ENCODE measurements at places on chromosomes 1 and 21.

GRCh38 chr1:245694753-245695195 is 540.0 kb downstream of the KIF26B start:
- no peak for DNase-seq

DNA sequence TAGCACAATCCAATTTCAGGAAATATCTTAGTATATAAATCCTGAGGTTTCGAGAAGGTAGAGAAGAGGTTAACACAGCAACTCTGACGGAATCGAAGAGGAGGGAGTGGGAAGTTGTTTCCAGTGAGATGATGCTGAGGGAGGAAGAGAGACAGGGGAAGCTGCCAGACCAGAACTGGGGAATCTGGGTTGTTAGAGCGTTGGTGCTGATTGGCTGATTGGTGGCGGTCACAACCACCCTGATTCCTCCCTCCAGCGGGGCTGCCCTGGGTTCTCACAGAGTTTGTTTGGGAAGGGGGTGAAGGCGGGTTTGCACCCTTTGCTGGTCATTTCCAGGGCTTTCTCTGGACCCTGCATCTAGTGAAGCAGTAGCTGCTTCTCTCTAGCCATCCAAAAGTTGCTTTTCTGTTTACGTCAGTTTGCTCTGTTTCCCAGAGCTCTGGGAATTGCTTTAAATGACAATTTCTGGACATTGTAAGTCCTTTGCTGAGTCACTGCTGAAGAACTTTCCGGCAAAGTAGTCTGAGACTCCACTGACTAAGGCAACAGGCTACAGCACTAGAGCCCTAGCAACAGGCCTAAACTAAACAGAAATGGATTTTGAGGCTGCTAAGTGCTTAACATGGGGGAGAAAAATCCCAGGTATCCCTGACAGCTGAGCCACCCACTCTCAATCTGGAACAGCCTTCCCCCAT is 90.1 kb downstream of the TENT5C start:
- no peak for DNase-seq

DNA sequence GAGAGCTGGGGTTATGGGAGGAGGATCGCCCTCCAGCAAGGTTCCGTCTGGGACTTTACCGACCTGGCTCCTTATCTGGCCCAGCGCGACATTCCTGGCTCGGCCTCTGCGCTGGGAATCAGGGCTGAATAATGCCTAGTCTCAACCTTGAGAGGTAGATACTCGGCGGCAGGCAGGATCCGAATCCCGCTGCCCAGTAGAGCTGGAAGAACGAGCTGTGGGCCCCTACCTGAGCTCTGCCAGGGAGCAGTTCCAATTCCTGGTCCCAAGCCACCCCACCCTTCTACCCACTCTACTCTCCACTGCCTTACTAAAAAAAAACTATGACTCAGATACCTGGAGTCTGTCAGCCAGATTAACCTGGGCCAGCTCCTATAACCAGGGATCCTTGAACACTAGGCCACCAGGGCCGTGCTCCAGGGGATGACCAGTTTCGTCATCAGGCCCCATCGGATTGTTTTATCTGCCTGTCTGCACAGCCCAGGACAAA is 53.6 kb downstream of the RHBG start:
- DNase-seq = no peak

DNA sequence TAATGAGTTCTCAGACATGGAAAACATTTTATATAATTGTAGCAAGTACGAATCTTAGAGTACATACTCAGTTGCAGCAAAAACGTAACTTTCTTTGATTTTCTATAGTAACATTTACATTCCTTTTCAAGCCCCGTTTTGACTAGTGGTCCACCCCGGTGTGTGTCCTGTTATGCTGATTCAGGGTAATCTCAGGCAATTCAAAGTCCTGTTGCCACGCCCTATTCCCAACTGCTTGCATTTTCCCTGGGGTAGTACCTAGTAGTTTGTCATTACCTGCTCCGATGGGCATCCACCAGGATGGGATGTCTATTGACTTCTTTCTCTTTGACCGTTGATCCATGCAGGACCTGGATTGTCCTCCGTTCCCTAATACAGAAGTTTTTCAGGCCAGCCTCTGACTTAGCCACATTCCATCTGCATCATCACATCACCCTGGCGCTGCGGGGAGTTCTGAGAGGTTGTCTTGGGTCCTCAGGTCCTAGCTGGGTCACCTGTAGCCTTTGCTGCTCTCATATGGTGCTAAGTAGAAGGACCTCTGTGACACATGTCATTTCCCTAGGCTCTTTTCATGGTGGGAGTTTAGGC is 15.0 kb upstream of the FCAMR start:
- no peak for DNase-seq

GRCh38 chr1:1067860-1068516 is 6.1 kb downstream of the RNF223 start:
- no peak for DNase-seq

DNA sequence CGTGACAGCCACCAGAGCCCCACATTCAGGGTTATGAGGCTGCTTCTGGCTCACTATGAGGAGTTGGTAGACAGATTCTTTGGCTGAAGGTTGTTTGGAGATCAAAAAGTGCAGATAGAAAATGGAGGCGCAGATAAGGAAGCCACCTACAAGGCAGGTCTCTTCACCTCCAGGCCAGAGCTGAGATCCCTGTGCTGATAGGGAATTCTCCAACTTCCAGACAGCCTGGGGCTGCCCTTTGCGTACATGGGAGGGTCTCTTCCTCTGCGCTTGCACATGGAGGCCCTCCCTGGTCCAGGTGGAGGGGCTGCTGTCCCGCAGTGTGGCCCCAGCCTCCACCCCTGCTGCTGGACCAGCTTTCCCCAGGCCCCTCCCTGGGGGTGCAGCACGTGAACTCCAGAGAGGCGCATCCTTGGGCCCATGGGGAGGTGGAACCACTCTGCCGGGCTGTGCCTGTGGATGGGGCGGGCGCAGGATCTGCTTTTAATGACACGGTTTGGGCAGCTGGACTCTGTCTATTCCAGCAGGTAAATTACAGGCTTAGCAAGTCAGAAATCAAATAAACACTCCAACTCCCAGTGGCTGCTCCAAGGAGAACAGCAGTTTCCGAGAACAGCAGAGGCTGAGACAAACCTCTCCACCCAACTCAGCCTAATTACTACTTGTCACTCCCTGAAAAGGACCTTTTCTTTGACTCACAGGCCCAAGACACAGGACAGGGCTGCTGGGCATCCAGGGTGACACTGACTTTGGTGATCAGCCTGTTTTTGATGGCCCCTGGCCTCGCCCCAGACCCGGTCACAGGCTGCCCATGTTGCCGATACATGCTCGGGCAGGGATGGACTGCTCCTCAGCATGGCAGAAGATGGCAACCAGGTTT is 12.4 kb downstream of the OXCT2 start:
- no peak for DNase-seq

DNA sequence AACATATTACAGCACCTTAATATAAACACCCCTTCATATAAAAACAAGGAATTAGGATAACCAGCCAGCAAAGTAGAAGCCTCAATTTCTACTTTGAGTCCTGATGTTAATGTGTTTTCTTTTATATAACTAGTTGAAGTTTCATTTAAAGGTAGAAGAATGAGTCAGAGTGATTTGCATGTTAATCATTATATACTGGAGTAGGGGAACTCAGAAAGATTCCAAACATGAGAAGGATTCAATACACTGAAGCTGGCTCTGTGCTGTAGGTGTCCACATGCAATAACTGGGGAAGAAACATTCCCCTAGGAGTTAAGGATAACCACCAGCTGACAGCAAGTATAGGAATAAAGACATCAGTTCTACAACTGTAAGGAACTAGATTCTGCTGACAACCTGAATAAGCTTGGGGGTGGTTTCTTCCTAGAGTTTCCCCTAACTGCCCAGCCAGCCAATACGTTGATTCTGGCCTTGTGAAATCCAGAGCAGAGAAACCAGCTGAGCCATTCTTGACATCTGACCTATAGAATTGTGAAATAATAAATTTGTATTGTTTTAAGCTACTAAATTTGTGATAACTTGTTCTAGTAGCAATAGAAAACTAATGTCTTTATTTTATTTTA is 33.4 kb upstream of the RNPC3 start:
- DNase-seq = no peak

- no peak for DNase-seq
These were observed 346.8 kb downstream of the BRINP2 start for GRCh38 chr1:177517546-177517945.

GRCh38 chr1:227192163-227192562 is 126.1 kb downstream of the CDC42BPA start:
- no peak for DNase-seq

GRCh38 chr1:147413110-147413605 is 128.1 kb upstream of the BCL9 start:
- no peak for DNase-seq

DNA sequence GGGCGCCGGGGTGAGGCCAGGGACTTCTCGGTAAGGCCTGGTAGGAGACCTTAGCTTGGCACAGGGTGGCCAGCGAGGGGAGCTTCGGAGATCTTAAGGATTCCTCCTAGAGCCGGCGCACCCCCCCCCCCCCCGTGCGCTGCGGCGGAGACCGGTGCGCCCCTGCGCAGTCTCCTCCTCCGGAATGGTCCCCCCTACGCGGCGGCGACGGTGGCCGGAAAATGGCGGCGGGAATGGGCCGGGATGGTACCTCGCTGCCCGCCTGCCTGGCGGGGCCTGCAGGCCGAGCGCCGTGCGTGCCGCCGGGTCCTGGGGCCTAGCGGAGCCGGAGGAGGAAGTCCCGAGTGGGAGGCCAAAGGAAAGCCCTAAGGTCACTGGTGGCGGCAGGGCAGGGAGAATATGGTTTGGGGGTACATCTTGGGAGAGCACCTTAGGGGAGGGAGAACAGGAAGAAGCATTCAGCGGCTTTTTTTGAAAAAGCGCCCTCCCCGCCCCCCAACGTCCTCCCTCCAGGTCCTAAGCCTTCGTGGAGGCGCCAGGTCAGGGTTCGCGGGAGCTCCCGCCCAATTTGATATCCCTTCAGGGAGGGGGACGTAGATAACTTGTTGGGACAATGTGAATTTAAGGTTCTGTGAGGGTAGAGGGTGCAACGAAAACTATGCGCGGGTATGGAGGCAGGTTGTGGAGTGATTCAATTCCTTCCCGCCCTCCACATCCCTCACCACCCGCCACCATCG is 429 bp downstream of the SRRM1 start:
- no peak for DNase-seq

GRCh38 chr1:110603058-110603457 is 3.1 kb downstream of the KCNA2 start:
- no peak for DNase-seq

DNA sequence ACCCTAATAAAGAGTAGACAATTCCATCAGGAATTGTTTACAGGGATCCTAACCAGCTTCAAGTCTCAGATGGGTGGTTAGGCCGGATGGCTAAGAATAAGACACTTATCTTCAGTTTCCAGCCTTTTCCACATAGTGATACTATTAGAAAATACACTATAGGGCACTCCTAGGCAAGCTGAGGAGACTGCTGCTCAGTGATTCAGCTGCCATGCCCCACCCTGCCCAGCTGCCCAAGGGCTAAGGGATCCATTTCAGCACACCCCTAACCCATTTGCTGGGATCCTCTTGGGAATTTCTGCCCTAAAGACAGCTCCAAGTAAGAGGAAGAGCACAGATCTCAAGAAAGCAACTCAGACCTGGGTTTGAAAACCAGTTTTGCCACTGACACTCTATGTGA is 31.9 kb downstream of the PLPP3 start:
- no peak for DNase-seq
